ENCODE measurements at places on chromosomes 3 and 15.
A peak's percentile ranks its signal among the peaks of the same experiment; 100 is the strongest.

- DNase-seq = no peak
Observed at GRCh38 chr15:77010857-77011256, 15.9 kb downstream of the PSTPIP1 start.

DNA sequence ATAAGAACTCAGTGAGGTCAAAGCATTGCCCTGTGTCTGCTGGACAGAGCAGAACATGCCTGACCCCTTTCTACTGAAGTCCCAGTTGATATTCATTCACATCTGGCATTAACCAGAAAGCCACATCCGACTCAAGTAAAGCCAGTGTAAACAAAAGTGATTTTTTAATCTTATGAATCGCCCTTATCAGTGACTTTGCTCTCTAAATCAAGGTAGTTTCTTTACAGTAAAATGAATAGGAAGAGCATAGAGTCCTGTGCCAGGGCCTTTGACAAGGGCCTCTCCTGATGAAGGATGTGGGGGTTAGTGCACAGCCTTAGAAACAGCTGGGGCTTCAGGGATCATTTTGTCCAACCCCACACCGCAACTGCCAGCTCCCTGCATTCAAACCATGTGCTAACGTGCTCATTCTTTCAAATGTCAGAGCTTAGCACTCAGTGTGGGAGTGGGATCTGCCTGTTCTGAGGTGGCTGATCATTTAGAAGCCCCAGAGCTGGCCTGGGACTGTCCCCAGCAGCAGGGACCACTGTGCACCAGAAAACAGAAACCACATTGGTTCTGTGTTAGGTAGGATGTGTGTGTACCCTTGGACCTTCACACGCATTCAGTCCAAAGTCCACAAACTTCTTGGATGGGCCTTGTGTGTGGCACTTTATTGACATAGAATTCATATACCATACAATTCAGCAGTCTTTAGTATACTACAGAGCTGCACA is 55.3 kb downstream of the CCR4 start:
- DNase-seq = no peak

GRCh38 chr15:81337713-81338157 is 13.8 kb upstream of the STARD5 start:
- DNase-seq = no peak

- no peak for DNase-seq
Observed at GRCh38 chr3:99344216-99344615, 294.2 kb upstream of the COL8A1 start.

GRCh38 chr3:171248426-171249111 is 211.6 kb downstream of the TNIK start:
- DNase-seq = no peak

GRCh38 chr3:121895121-121895520 is 920 bp downstream of the SLC15A2 start:
- DNase-seq = no peak

DNA sequence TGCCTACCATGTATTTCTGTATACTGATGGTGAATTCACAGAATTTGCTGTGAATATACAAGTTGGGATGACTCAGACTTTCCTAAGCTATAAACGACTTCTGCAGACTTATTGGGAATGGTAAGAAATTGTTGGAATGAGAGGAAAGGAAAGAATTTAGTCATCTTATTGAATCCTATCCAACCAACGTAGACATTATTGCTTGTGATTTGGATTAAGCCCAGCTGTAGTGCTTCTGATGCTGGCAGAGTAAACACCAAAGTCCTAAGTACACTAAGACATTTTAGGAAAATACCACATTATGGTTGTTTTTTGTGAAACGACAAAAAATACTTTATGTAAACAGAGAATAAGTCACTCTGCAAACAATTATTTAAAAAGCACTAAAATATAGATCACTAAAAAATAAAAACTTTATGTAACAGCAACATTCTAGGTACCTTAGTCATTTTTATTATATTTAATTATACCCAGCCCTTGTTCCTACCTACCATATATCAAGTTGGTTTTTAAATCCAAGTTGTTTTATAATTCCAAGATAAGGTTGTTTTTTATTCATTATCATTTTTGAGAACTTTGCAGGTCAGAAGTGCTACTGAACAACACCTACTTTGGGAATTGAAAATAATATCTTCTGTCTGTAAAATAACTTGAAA is 99.2 kb upstream of the MLF1 start:
- peak; percentile 94 for DNase-seq

GRCh38 chr3:172228036-172228415 is 188.6 kb downstream of the FNDC3B start:
- no peak for DNase-seq

- DNase-seq = no peak
Observed at GRCh38 chr15:86178845-86179244, 99.2 kb downstream of the AGBL1 start.

DNA sequence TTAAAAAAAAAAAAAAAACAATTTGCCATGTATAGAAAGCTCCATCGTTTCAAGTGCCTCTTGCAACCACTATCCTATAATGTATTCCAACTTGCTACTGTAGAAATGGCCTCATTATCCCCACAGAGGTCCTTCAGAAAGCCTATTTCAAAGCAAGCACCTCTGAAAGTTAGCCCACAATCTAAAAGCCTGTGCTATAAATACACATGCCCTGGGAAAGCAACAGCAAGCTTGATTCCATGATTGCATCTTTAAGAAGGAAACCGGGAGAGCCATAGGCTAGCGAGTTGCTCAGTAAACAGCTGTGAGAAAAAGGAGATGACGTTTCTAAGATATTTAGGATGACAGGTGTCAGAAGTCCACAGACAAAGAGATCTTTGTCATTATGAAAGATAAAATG is 28.3 kb downstream of the TAFA4 start:
- no peak for DNase-seq

DNA sequence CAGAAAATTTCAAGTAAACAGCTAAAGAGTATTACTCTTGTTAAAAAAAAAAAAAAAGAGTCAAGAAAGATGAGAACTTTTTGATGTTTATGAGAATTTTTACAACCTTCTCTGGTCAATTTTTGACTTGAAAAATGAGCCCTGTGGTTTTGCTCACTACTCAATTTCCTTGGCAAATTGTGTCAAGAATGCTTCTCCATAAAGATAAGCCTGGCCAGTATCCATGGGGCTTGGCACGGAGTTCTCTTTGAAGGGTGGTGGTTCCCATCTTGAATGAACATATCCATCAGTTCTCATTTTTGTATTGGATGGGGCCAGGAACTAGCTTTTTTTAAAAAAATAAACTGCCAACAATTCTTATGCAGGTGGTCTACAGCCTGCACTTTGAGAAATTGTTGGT is 179.9 kb downstream of the RYR3 start:
- DNase-seq = no peak

GRCh38 chr3:140206196-140207040 is 271.4 kb downstream of the CLSTN2 start:
- no peak for DNase-seq

- no peak for DNase-seq
Observed at GRCh38 chr15:62569460-62570404, 404.6 kb upstream of the C2CD4B start.

DNA sequence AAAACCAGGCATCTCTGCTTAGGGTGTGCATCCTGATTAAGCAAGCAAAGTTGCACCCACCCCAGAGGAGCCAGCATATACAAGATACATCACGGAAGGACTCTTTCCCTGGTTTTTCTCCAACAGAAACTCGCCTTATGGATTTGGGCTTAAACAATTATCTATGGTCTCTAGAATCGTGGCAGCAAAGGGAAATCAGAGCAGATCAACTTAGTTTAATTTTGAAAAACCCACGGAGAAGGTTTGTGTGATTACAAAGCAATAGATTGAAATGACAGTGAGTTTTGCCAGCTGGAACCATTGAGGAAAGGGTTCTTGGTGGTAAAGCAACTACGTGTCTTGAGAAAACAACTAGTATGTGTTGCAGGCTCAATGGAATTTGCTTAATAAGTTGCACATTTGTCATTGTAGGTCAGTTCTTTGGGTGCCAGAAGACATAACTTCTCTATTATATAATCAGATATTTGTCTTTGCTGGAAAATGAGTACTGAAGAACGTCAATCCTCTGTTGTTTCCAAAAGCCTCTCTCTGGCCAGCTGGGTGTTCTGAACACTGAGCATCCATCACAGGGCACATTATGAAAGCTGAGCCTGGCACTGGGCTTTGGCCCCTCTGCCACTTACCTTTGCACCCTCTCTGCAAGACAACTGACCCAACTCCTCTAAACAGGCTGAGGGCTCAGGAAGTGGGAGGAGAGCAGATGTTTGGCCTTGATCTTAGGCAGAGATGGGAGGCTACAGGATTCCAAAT is 75.7 kb upstream of the FBN1 start:
- DNase-seq = no peak

GRCh38 chr3:155232605-155233004 is 60.9 kb downstream of the STRIT1 start:
- DNase-seq = no peak

GRCh38 chr15:69957175-69957574 is 140.5 kb downstream of the TLE3 start:
- no peak for DNase-seq

DNA sequence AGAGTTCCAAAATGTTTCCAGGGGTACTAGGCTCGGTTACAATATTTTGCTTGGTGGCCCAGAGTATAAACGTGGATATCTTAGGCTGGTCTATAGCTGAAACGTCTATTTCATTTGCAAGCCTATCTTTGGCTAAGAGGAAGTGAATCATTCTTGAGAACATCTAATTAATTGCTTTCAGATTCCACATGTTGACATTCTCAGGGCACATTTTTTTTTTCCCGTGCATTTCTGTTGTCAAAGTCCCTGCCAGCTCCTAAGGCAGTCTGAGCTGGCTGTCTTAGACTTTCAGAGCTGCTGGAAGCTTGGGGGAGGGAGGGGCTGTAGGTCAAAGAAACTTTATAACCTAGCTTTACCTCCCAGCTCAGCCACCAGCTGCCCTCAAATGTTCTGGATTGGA is 23.2 kb upstream of the LAMP3 start:
- DNase-seq = peak; percentile 83

DNA sequence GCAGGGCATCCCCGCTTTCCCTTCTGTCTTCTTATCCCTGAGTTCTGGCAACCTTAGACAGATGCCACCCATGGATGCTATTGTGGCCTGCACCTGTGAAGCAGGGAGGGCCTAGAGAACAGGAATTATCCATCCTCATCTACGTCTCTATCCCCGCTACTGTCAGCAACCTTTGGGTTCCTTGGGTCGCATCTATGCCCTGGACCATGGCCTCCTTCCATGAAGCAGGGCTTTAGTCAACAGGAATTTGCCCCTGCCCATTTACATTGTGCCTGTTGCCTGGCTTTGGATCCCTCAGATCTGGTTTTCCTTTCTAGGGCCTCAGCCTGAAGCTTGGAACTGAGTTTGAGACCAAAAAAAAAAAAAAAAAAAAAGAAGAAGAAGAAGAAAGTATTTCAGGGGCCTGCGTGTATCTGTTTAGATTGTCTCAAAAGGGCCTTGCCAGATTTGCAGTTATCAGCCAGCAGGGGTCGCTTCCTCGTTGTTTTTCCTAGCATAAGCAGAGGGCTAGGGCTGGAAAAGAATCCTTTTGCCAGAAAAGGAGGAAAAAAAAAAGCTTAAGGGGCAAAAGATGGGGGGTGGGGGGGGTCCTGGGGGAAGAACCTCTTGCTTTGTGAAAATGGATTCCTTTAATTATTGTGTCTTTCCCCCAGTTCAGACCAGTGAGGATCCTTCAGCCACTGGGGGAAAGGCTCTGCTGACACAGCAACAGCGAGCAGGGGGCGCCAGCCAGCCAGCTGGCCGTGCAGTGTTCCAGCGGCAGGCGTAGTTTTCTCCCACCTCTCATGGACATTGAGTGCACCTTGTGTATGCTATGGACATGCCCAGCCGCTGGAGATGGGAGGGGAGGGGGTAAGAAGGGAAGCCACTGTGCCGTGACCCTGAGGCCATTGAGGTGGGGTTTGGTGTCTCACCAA is 65.7 kb upstream of the ALDH1L1 start:
- peak; percentile 54 for DNase-seq
